Stimulated activated CD8-positive, alpha-beta memory T cell treated with anti-CD3 and anti-CD28 coated beads, Interleukin-7, amount 100 ng/mL, for 48 hours (primary cell): ENCODE measurements at places on chromosomes 6 and 20.
A peak's percentile ranks its signal among the peaks of the same experiment; 100 is the strongest.

GRCh38 chr20:20785226-20785625, 72.8 kb upstream of the RALGAPA2 start:
- no peak for DNase-seq

DNA sequence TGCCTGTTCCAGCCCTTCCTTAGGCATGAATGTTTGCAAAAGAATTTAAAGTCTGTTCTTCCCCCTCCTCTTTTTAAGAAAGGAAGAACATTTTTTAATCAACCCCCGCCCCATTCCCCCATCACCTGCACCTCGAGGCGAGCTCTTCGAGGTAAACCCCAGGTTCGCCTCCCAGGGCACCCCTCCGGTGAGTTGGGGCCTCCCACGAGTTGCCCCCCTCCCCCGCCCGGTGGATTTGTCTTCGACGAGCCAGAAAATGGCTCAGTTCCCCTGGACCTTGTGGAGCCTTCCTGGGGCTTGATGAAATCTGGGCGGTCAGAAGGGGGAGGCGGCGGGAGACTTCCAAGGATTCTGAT, 256 bp upstream of the OVOL2 start:
- DNase-seq: no peak

DNA sequence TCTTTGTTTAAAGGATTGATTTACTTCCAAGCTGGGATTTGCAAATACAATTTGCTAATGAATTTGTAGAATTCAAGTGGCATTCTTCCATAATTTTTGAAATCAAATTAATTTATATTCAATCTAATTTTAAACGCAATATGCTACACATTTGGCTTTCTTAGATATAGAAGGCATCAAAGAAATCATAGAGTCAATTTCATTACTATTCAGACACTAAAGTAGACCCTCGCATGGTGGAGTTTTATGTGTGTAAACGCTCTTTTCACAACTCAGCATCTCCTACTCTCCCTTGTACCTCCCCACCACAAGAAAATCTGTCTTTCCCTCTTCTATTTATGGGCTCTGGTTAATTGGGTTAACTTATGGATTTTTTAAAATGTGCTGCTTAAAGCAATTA, 144.3 kb downstream of the DOK5 start:
- no peak for DNase-seq

GRCh38 chr20:19709635-19710335, 48.3 kb upstream of the RIN2 start:
- no peak for DNase-seq

- DNase-seq: no peak
These were observed 520.2 kb upstream of the SOX4 start for GRCh38 chr6:21073318-21073839.

GRCh38 chr20:15895126-15895525, 678.1 kb downstream of the KIF16B start:
- no peak for DNase-seq

- DNase-seq: peak; percentile 55
These were observed 36.8 kb downstream of the YTHDF1 start for GRCh38 chr20:63178889-63179686.
